ENCODE measurements at places on chromosomes 11 and 22.

GRCh38 chr11:131191606-131192005 lies 178.8 kb upstream of the NTM start:
- no peak for DNase-seq

DNA sequence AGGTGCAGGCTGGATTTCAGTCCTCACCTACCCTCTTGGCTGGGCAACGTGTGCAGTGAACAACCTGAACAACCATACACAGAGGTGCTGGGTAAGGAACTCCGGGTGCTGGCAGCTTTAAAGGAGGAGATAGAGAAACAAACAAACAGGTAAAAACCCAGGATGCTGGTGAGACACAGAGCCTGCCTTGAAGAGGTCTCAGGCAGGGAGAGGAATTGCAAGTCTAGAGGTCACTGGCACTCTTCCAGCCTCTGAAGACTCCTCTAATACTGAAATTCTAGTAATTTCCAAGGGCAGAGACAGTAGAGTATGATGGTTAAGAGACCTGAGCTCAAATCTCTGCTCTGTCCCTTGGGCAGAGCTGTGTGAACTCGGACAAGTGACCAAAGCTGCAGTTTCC lies 192.5 kb downstream of the CEP164 start:
- DNase-seq, result peak; percentile 13

- peak; percentile 67 for DNase-seq
These were observed 2.1 kb downstream of the RTN3 start for GRCh38 chr11:63683133-63683991.

- DNase-seq, result no peak
These were observed 22.2 kb downstream of the SGSM3 start for GRCh38 chr22:40392618-40393017.

DNA sequence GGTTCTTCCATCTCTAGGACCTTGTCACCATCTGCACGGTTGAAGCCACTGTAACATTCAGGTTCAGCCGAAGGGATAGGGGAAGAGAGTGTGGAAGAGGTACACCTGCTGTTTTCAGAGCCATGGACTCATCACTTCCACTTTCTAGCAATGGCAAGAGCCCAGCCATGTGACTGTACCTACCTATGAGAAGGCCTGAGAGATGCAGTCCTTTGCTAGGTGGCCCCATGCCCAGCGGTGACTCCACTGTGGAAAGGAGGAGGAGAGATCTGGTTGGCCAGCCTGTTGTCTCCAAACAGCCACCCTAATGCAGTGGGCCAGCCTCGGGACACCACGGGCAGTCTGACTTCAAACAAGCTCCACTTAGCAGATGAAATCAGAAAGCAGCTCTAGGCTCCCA lies 16.0 kb downstream of the RASD2 start:
- DNase-seq, result no peak

GRCh38 chr11:69634590-69634989 lies 6.4 kb upstream of the CCND1 start:
- no peak for DNase-seq

- DNase-seq, result no peak
These were observed 77.7 kb upstream of the SORL1 start for GRCh38 chr11:121374286-121374985.

- no peak for DNase-seq
These were observed 5.0 kb downstream of the TP53I11 start for GRCh38 chr11:44945666-44946065.

DNA sequence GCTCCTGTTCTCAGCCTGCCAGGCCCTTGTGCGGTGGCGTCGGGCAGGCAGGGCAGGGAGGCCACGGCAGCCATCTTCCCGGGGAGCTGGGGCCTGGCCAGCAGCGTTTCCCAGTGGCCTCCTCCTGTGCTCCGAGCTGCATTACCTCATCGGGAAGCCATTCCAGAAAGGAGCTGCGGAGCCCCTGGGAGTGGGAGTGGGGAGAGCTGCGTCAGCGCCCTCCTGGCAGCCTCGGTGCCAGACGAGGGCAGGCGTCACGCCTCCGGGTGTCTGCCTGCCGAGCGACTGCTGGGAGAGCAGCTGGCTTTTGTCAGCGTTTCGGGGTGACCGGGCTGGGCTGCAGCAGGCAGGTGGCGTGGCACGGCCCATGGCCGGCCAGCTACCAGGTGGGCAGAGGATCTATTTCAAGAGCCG lies 30.9 kb upstream of the WNT7B start:
- peak; percentile 97 for DNase-seq

GRCh38 chr11:116073854-116074837 lies 569.9 kb upstream of the CADM1 start:
- DNase-seq, result no peak

GRCh38 chr11:2266586-2267305 lies 3.6 kb downstream of the ASCL2 start:
- DNase-seq, result no peak

DNA sequence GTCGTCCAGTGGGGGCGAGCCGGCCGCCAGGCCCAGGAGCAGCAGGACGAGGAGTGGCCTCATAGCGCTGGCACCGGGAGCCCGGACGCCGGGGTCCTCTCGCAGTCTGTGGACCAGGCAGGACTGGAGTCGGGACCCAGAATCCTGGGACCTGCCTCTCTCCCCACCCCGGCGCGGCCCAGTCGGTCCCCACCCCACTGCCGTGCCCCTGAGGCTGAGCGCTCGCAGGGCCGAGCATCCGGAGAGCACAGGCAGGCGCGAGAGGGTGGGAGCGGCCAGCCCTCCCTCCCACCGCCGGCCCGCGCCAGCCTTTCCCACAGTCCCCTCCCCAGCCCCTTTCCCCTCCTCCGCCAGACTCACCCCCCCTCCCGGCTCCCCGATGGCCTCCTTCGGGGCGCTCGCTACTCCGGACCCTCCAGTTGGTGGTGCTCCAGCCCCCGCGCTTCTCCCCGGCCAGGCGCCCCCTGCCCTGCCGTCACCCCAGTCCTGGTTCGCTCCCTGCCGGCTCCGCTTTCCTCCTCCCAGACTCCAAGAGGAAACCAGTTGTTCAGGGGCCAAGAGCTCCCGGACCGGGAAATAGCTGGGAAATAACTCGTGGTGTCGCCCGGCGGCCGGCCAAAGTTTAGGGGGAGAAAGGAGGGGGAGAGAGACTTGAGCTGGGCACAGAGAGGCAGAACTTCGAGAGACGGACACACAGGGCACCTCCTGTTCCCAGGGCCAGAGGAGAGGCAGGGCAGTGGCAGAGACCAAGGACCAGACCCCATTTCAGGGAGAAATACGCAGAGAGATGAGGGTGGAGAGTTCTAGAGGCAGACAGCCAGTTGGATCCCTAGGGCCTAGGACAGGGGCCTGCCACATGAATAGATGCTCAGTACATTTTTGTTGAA lies at the start of gene C1QTNF5:
Gene C1QTNF5, minus strand, starts transcription at position 549 of the 887 bp plus-strand sequence. Its CDS starts 486 bp downstream, at position 63.
- peak; percentile 91 for DNase-seq

DNA sequence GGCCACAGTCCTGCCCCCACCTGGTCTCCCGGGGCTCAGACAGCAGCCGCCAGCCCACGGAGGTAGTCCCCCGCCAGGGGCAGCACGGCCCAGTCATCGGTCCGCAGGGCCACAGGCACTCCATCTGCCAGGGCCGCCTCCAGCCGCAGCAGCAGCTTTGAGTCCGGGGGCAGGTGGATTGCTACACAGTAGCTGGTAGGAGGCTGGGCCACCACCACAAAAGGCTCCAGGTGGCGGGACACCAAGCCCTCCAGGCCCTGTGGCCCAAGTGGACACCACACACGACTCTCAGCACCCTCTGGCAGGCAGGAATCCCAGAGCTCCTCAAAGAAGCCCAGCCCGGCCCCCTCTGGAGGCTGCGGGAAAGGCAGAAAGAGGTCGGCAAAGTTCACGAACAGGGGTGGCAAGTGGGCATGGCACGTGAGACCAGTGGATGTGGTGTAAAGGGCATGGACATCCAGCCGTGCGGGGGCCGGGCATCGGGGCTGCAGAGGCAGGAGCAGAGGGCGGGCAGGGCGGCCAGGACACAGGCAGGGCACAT lies 2.9 kb downstream of the AP5B1 start:
- no peak for DNase-seq

GRCh38 chr11:124202951-124203350 lies 19.8 kb downstream of the OR10D3 start:
- no peak for DNase-seq

- peak; percentile 63 for DNase-seq
These were observed 21.3 kb downstream of the MYO18B start for GRCh38 chr22:25763239-25763777.

DNA sequence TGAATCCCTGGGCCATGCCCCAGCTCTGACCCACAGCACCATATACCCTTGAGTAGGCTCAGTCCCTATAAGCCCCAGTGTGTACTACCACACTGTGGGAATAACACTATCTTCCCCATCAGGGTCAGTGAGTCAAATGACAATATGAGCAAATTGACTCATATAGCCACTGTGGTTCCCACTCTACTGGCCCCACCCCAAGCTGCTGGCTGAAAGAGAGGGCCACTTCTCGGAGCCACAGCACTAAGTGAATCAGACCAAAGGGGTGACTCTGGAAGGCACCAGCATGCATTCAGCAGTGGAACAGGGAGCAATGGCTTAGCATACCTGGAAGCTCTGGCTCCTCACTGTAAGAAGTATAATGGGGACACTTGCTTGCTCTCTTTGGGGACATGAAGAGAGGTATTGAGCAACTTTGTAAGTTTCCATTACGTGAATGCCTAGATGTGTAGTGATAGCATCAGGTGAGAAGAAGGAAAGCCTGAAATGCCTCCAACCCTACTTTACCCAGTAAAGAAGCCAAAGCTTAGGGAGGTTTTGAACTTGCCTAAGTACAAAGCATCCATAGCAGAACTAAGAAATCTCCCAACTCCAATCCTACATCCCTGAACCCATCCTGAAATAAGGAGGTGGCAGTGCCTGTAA lies 13.5 kb downstream of the CD59 start:
- DNase-seq, result peak; percentile 97

GRCh38 chr11:108703916-108704315 lies 39.0 kb downstream of the DDX10 start:
- DNase-seq, result no peak

- no peak for DNase-seq
These were observed 3.3 kb upstream of the JAML start for GRCh38 chr11:118227865-118228785.

GRCh38 chr11:106379712-106380111 lies 302.2 kb downstream of the AASDHPPT start:
- DNase-seq, result no peak

GRCh38 chr11:110491577-110492320 lies 62.0 kb downstream of the FDX1 start:
- DNase-seq, result no peak

DNA sequence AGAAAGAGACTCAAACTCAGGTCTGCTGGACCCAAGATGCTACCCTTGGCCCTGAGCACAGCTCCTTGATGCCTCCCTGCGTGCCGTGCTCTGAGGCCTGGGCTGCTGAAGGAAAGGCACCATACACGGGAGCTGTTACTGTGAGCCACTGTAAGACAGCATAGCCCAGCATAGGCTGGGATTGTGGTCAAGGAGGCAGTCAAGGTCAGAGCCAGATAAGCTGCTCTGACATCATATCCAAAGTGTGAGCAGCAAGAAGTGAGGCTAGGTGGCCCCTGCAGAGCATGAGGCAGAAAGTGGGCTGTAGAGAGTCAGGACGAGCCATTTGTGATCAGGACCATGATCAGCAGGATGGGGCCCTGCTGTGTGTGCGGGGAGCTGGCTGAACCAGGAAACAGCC lies 7.7 kb downstream of the SLC22A8 start:
- DNase-seq, result no peak

DNA sequence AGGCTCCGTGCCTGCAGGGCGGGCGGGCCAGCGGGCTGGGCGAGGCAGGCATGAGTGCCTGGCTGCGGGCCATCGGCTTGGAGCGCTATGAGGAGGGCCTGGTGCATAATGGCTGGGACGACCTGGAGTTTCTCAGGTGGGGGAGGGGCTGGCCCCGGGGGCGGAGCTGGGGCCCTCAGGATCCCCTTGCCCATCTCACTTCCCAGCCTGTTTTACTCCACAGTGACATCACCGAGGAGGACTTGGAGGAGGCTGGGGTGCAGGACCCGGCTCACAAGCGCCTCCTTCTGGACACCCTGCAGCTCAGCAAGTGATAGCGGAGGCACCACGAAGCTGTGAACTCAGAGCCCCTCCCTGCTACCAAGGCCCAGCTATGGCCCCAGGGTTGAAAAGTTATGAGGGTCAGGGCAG lies 5.9 kb downstream of the PHOX2A start:
- DNase-seq, result peak; percentile 70

DNA sequence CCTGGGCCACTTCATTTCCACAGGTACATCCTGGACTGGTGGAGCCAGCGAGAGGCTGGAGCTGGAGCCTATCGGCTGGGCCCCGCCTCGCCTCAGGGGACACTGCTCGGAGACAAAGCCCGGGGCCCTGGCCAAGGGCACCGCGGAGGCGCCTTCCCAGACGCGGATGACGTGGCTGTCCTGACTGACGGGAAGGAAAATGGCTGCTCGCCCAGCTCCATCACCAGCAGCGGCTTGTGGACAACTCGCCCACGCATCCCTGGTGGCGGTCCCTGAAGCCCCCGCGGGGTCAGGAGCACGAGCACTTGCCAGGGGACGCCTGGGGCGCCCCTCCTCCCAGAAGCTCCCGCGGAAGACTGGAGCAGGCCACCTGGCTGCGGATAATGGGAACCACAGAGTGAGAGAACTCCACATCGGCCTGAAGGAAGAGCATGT lies 49.6 kb downstream of the CECR2 start:
- DNase-seq, result no peak

DNA sequence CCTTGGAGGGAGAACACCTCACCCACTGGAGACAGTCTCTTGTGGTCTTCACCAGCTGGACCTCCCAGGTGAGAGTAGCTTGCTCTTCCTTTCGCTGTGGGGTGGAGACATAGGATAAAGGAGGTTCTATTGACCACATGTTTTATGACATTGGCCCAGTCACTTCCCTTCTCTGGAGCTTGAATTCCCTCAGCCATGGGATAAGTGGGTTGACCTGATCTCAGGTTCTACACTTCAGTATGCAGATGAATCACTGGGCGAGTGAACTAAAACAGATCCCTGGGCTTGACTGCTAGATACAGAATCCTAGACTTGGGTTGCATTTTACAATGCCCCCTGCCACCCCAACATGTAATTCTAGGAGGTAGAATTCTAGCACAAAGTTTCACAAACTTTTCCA lies 54.8 kb upstream of the PRSS23 start:
- peak; percentile 55 for DNase-seq

GRCh38 chr22:18001040-18001893 lies 23.1 kb downstream of the MICAL3 start:
- DNase-seq, result peak; percentile 99

GRCh38 chr11:92776676-92777075 lies 192.8 kb upstream of the MTNR1B start:
- peak; percentile 80 for DNase-seq

DNA sequence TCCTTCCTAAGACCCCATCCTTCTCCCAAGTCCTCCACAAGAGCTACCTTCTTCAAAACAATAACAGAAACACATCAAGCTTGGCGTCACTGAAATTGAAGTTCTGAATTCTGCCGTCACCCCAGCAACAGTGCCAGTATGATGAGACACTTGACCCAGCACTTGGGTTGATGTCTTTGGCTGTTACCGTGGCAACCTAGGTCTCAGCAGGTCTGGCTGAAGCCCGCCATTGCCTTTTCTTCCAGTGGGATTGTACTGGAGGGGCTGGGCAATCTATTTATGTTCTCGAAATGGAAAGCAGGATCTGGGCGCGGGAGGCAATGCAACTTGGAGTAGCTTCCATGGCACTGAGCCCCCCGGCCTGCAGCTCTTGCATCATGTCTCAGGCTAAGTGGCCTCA lies 23.8 kb downstream of the NPTXR start:
- DNase-seq, result no peak

Measured in EH (cell line).